Fibroblast of skin of left quadriceps (primary cell): ENCODE measurements at places on chromosomes 6 and 20.

- no peak for DNase-seq
Observed at GRCh38 chr6:137401088-137401487, 93.1 kb downstream of the OLIG3 start.

DNA sequence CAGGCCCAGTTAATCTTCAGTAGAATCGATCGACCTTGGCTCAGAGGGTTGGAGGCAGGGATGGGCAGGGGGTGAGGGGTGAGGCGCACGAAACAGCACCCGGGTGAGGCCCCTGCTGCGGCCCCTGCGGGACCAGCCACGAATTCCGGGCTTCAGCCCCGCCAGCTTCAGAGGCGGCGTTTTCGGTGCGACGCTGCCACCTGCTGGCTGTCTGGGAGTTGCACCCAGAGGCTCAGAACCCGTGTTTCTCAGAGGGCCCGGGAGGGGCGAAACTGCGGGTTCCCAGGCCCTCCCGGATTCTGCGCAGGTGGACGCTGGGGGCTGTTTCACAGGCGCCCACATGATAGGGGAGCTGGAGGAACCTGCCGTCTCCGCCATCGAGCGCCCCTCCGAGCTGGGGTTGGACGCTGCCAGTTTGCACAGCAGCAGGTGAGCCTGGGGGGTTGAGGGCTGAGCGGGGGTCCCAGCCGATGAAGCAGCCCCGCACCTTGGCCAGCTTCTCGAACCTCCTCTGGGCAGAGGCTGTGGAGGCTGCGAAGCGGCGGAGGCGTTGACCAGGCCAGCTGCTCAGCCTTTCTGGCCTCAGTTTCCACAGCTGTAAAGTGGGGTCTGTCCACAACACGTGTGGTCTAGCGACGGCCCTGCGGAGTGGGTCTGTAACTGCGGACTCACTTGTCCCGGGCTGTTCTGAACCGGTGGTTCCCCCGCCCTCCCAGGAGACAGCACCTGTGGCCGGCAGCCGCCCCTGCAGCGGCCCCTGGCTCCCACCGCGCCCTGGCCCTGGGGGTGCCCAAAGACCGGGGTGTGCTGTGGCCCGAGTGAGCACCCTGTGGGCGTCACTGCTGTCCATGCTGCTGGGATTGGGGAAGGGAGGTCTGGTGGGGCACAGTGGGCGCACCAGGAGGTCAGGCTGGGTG is 2.5 kb upstream of the BHLHE23 start:
- peak; percentile 19 for DNase-seq

GRCh38 chr20:49338061-49338460 is 60.2 kb upstream of the ZNFX1 start:
- DNase-seq = no peak

- no peak for DNase-seq
Observed at GRCh38 chr6:157456524-157456829, 75.5 kb downstream of the ZDHHC14 start.

DNA sequence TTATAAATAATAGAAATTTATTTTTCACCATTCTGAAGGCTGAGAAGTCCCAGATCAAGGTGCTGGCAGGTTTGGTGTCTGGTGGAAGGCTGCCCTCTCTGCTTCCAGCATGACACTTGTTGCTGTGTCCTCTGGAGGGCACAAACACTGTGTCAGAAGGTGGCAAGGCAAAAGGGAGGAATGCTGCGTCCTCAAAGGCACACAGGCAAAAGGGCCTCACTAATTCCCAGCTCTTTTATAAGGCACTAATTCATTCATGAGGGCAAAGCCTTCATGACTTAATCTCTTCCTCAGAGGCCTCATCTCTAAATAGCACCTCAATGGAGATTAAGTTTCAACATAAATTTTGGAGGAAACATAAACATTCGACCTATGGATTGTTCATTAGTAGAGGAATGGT is 209.5 kb upstream of the SMLR1 start:
- no peak for DNase-seq

DNA sequence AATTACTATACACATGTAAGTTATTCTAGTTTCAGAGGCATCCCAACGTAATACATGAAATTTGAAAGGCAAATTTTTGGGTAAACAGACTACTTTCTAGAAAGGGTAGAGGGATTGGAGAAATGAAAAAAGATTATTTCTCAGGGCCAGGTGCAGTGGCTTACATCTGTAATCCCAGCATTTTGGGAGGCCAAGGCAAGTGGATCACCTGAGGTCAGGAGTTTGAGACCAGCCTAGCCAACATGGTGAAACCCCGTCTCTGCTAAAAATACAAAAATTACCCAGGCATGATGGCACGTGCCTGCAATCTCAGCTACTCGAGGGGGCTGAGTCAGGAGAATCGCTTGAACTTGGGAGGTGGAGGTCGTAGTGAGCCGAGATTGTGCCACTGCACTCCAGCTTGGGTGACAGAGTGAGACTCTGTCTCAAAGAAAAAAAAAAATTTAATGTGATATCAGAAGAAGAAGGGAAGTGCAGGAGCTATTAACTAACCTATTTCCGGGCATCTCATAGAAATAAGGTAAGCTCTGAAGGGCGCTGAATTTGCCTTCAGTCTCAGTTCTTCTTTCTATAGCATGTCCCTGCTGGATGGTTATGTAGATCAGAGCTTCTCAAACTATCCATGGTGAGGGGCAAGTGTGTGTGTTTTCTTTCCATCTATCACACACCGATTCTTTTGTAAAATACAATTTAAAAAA is 100.3 kb upstream of the MTHFD1L start:
- DNase-seq = no peak

GRCh38 chr6:6881438-6882225 is 226.1 kb upstream of the RREB1 start:
- DNase-seq = no peak

DNA sequence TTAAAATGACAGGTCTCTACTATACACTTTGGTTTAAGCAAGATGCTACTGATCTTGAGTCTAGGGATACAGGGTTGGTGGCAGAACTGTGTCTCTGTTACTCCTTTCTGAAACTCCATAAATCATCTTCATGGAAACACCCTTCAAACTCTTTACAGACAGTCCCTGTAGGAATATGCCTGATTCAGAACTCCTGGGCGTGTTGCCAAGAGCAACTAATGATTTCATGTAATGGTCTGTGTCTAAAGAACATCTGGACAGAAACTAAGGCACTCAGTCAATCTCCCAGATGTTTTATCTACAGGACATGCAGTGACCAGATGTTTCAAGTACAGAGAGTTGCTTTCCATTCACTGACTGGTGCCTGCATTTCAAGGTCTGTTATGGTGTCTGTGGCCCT is 464.4 kb upstream of the CHD6 start:
- DNase-seq = no peak

- no peak for DNase-seq
Observed at GRCh38 chr6:98484696-98485095, 349.7 kb upstream of the POU3F2 start.

- DNase-seq = no peak
Observed at GRCh38 chr6:138991206-138991605, 3.2 kb upstream of the REPS1 start.

DNA sequence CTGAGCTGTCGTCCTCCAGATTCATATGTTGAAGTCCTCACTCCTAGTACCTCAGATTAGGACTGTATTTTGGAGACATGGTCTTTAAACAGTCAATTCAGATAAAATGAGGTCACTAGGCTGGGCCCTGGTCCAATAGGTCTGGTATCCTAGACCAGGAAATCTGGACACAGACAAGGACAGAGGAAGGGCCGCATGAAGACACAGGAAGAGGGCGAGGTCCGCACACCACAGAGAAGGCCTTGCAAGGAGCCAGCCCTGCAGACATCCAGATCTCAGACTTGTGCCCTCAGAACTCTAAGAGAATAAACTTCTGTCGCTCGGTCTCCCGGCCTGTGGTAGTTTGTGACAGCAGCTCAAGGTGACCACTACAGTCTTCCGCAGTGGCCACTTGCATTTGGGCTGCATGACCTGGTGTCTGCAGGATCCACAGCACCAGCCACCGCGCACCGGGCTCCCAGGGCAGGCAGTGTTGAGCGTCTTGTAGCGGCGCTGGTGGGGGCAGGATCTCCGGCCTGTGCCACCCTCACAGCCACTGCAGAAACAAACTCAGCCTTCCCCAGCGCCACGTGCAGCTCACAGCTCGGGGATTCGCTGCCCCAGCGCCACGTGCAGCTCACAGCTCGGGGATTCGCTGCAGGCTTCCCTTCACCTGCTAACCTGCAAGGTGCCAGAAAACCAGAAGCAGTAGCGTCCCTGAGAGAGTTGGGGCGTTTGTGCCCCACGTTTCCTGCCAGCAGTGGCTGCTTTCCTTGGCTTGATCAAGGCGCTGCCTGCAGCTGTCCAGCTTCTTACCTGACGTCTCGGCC is 6.0 kb upstream of the RBM38 start:
- no peak for DNase-seq

DNA sequence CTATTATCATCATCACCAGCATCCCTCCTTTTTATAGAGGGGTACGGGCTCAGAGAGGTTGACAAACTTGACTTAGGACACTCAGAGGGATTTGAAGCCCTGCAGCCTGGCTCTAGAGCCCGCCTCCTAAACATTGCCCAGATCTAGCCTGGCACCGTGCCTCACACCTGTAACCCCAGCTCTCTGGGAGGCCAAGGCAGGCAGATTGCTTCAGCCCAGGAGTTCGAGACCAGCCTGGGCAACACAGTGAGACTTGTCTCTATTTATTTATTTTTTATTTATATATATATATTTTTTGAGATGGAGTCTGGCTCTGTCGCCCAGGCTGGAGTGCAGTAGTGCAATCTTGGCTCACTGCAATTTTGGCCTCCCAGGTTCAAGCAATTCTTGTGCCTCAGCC is 6.3 kb upstream of the CSE1L start:
- DNase-seq = no peak

- no peak for DNase-seq
Observed at GRCh38 chr6:31092769-31093505, 19.4 kb downstream of the C6orf15 start.

DNA sequence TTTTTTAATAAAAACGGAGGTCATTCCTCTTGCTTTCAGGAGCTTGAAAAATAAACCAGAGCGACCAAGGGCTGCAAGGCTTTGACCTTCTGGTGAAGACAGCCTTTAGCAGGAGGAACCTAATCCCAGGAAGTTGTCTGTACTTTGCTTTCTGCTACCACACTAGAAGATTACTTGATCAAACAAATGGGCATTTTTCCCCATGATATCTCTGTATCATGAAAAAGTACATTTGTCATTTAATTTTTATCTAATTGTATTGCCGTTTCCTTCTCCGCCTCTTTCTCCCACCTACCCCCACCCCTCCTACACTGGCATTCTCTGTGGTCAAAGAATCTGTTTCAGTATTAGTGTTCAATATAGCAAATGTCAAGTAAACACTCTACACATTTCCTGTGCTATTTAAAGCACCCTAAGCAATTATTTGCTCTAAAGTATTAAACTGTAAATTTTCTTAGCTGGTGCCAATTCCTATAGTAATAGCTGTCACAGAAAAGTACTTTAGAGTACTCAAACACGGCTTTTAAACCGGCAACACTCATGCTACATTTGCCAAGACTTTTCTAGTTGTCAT is 29.7 kb downstream of the ATXN1 start:
- no peak for DNase-seq

DNA sequence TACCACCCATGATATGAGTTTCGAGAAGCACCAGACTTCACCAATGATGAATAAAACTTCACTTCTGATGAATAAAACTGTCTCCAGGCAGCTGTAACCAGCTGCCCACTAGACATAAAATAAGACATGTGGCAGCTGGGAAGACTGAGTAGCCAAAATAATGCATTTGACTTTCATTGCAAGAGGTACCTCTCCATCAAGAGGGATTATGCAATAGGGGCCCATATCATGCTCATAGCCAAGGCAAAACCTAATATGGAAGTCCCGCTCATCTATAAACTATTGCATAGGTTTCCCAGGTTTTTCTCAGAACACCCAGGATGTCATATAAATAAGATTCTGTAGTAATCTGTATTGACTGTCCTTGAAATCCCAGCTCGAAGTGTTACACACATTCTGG is 155.5 kb downstream of the SIM1 start:
- DNase-seq = no peak

DNA sequence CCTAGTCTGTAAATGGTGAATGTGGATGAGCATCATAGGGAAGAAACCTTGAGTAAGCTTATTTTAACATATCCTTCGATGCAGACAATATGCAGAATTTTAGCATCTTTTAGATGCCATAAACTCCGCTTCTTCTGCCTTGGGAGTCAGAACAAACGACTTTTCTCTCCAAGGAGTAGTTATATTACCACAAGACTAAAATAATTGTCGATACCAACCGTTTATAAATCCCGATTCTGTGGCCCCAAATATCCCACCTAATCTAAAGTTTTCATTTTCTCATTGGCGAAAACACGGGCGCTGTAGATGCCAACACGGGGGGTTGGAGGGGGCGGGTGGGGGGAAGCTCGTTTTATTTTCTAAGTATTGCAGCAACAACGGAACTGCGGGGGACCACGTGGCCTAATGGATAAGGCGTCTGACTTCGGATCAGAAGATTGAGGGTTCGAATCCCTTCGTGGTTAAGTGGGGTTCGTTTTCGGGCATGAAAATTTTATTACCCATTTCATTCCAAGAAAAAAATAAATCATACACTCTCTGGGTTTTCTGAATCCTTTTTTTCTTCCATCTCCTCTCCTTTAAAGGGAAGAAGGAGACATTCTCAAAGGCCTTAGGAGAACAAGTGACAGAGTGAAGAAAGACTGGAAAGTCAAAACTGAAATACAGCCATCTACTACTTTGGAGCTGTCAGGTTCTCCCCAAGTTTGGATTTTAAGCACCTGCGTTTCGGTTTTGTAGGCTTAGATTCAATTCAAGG is 65.5 kb upstream of the BTN3A2 start:
- DNase-seq = no peak

DNA sequence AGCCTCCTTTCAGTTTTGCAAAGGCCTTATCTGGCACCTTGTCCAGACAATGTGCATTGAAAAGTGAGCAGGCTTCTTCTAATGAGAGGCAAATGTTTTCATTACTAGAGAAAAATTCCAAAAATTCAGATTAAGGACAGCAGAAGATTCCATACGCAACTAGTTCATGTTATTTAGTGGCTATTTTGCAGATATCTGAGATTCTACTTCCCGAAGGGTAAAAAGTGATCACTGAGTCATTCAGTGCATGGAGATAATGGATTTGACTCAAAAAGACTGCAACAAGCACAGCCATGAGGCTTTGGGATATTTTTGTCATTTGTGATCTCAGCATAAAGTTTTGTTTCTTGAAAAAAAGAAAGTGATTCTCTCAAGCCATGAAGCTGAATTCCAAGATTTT is 29.9 kb downstream of the METTL24 start:
- peak; percentile 48 for DNase-seq

- peak; percentile 92 for DNase-seq
Observed at GRCh38 chr6:75098709-75099108, 107.1 kb downstream of the COL12A1 start.

- no peak for DNase-seq
Observed at GRCh38 chr20:47748823-47749222, 36.5 kb downstream of the SULF2 start.

GRCh38 chr6:42449917-42450476 is 1.7 kb downstream of the TRERF1 start:
- DNase-seq = no peak
